ENCODE measurements at places on chromosomes 16 and 17.

- no peak for DNase-seq
Observed at GRCh38 chr16:27514806-27515205, 34.9 kb downstream of the GTF3C1 start.

DNA sequence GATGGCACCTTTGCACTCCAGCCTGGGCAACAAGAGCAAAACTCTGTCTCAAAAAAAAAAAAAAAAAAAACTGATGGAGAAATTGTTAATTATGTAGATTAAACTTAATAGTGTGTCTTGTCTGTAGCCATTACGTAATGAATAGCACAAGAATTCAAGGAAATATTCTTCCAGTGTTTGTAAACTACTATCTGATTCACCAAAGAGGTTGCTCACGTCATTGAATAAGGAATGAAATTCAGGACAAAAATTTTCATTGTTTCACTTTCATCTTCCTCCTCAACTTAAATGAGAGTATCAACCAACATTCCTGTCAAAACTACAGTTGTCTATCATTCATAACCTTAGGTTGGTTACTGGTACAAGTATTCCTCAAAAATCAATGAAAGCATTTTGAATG lies 30.7 kb upstream of the MYO18A start:
- no peak for DNase-seq

DNA sequence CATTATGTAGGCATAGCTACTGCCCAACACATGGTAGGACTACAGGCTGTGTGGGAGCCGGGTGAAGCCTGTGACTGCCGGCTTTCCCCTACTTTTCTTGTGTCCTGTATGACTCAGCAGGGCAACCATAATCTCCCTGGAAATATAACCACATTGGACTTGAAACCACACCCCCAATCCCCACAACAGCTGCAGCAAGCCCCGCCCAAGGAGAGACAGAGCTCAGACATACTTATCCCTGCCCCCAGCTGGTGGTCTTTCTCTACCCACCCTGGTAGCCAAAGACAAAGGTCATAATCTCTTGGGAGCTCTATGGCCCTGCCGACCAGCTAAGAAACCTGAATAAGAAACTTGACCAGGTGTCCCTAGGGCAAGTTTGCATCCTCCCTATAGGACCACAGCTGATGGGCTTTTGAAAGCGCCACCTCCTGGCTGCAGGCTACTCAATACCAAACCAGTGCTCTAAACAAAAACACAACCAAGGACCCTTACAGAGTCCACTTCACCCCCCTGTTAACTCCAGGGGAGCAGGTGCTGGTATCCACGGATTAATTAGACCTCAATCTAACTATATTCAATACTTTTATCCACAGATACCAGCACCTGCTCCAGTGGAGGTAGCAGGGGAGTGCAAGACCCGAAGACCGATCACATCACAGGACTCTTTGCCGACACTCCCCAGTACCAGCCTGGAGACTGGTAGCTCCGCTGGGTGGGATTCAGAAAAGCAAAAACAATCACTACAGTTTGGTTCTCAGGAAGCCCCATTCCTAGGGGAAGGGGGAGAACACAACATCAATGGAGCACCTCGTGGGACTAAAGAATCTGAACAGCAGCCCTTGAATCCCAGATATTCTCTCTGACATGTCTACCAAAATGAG lies 91.2 kb downstream of the IRX5 start:
- DNase-seq, result no peak

- DNase-seq, result no peak
Observed at GRCh38 chr16:86495756-86496261, 14.5 kb upstream of the FOXF1 start.

DNA sequence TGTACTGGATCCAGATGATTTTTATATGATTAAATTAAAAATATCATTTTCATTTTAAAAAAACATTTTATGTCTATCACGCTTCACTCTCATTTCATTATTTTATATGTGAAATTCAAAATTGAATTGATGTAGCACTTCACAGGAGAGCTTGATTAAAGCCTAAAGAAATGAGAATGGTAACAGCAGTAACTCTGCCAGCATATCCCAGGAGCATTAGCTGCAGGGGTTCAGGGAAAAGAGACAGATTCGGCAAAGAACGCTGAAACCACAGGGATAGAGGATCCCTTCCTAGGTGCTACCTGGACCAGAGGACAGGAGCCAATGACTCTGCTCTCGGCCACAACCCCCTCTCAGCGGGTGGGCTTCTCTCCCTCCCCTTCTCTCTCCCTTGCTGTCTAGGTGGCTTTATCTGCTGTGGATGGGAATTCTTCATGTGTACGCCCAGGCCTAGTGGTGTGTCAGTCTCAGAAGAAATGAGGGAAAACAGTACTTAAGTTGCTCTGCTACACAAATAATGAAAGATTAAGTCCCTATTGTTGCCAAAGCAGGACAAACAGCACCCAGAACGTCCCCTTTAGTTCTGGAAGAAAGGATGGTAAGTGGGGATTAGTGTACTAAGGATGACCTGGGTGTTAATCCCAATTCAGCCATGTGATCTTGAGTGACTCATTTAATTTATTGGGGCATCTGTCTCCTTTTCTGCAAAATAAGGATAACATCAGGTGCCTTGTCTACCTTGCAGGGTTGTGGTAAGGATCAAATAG lies 123.3 kb downstream of the CDK5R1 start:
- no peak for DNase-seq

GRCh38 chr17:64282753-64283080 lies 19.7 kb upstream of the TEX2 start:
- no peak for DNase-seq

DNA sequence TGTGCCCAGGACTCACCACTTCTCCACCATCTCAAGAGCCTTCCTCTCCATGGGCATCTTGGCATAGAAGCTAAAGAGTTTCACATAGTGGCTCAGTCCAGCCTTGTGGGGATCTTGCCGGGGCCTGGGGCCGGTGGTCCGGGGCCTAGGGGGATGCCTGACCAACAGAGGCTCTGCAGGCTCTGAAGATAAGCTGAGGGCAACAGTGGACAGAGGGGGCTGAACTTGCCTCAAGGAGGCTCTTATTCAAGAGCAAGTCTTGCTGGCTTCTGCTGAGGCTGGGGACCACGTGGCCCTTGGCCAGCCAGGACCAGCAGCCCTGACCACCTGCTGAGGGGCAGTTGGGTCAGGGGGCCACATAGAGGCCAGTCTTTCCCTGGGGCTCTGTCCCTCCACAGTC lies 13.5 kb upstream of the THAP11 start:
- DNase-seq, result no peak

DNA sequence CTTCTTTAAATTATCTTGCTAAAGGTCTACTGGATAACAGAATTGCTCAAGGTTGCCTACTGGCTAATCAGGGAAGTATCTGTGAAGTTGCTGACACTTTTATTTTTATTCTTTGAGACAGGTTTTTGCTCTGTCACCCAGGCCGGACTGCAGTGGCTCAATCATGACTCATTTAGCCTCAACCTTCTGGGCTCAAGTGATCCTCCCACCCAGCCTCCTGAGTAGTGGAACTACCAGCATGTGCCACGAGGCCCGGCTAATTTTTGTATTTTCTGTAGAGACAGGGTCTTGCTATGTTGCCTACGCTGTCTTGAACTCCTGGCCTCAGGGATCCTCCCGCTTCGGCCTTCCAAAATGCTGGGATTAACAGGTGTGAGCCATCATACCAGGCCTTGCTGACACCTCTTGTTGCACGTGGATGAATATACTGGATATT lies 43.1 kb downstream of the GLG1 start:
- no peak for DNase-seq

DNA sequence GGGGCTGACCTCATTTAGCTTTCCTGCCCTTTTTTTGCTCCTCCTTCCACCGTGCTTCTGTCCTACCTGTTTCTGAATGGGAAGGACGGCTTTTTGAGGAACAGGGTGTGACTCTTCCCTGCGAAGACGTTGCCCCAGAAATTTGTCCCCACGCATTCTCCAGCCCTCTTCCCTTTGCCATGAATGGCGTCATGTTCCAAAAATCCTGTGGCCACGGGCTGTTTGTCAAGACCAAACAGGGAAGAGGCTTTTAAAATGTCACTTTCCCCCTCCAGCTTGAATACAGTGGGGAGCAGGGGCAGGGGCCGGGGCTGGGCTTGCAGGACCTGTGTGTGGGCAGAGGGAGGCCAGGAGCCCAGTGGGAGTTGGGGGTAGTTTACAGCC lies 13.9 kb downstream of the MPRIP start:
- DNase-seq, result no peak

DNA sequence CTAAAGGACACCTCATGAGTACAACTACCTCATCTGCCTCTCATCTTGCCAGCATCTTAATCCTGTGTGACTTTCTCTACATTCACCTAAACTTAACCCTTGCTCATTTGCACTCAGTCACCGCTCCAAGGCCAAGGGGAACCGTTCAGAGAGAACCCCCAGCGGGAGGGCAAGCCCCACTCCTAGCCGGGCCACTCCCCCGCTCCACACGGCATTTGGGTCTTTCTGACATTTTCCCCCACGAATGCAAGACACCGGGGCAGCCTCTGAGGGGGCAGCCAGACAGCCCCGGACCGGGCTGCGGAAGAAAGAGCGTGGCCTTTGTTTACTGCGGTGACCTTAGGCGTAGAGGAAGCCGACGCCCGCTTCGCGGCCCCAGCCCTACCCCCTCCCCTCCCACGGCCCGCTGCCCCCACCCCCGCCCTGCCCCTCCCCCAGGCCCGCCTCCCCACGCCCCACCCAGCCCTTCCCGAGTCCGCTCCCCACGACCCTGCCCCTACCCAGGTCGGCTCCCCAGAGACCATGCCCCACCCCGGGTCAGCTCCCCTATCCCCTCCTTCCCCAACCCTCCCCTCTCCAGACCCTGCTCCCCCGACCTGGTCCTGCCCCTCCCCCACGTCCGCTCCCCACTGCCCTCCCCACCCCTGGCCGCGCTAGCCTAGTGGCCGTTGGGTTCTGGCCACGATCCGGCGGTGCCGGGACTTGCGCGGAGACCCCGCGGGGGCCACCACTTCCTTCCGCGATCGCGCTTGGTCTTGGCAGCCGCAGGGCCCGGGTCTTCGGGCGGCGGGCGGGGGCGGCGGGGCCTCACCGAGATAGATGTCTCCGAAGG lies 789 bp downstream of the CSNK1D start:
- no peak for DNase-seq

- DNase-seq, result no peak
Observed at GRCh38 chr16:30619202-30619601, 9.0 kb upstream of the ZNF689 start.

DNA sequence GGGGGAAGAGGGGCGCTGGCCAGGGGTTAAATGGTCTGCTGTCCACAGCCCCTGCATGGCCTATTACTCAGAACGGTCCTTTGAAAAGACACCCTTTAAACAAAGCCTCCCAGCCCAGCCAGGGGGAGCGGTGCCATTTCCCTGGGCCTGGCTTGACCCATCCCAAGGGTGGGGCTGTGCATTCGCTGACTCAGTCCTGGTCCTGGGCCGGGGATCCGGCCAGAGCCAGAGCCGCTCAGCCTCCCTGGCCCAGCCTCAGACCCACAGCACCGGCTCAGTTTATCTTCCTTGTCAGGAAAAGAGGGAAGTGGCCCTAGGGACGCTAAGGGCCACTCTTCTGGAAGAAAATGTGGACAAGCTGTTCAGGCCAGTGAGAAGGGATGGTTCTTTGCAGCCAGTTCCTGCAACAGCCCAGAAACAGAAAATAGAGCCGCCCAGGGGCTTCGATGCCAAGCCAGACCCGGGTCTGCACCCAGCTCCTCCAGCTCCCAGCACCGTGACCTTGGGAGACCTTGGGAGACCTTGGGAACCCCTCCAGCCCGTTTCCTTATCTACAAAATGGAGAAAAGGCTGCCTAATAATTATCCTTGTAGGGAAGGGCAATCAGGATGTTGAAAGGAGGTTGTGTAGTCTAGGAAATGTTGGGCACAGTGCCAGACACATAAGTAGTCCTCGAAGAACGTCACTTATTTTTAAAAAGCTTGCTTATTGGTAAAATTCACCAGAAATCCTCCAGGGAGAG lies 82.5 kb downstream of the ZDHHC7 start:
- DNase-seq, result no peak

DNA sequence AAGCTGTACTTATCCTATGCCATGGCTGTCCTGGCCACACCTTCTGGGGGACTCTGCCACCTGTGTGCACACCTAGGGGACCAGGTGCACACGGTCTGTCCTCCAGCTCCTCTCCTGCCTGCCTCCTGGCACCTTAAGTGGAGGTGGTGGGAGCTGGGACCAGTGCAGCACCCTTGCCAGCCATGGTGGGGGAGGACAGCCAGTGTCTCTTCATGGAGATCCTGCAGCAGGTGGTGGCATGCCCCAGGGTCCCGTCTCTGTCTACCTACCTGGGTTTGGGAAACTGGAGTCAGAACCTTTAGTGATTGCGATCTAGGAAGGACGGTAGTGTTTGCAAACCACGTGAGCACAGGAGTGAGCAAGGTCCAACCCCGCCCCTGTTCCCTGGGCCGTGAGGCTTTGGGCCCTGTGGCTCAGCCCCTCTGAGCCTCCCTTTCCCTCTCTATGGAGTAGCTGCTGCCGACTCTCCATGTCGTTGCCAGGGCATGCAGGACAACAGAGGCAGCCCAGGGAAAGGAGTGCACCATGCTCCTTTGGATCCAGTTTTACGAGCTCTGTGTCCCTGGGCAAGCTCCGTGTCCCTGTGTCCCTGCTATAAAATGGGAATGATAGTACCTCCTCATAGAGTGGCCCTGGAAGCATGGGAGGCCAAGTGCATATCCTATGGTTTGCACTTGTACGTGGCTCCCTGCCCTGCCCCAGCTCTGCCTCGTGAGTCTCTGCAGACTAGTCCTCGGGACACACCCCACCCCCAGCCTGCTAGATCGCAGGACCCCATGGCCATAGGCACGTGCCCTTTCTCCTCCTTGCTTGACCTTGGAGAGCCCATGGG lies 7.1 kb downstream of the ADGRG1 start:
- DNase-seq, result no peak

DNA sequence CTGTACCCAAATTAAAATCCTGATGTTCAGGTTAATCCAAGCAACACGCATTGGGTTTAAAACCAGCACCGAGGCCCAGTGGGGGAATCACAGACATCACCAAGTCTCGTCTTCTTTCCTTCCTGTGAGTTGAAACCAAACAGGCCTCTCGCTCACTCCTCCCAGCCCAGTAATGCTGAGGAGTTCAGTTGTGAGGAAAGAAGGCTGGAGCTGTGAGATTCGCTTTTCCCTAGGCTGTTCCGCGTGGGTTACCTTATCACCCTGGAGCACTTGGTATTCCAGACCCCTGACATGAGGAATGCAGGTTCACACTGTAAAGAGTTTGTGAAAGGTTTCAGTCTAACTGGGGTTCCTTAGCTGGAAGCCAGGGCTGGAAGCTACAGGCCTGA lies 20.8 kb downstream of the CIBAR2 start:
- no peak for DNase-seq

DNA sequence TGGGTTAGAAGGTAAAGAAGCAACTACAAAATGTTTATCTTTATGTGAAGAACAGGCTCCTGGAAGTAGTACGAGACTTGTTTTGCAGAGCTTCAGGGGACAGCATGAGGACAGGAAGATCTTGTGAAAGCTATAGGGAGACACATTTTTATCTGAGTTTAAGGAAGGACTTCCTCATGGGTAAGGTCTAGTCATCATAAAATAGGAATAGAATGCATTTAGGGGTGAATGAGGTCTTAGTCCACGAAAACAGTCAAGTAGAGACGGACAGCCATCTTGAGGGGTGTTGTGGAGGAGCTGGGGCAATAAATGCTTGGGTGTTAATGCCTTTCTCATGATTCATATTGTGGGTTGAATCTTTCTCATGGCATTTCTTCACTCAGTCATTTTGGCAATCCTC lies 24.3 kb downstream of the KCNJ16 start:
- no peak for DNase-seq

GRCh38 chr16:84881702-84882521 lies 62.1 kb downstream of the CRISPLD2 start:
- no peak for DNase-seq
